ENCODE measurements at places on chromosomes 1 and 21.

- DNase-seq = peak; percentile 52
Measured at GRCh38 chr1:46724991-46725735, 6.2 kb upstream of the EFCAB14 start.

DNA sequence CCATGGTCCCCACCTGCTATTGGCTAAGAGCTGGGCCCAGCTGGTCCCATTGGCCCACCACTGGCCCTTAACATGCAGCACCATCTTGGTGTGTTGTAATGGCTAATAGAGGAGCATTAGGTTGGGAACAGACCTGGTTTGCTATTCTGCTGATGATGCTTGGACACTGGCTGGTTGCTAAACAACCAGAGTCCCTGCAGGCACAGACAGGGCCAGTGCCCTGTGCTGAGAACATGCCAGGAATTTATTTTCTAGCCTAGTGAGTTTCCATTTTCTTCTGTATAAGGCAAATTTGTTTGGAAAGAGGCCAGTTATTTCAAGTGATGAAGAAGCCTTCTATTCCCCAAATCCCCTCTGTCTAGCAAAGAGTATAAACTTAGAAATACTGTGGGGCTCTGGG, 42.9 kb upstream of the TDRD10 start:
- no peak for DNase-seq

GRCh38 chr1:33784876-33785275, 79.0 kb upstream of the HMGB4 start:
- no peak for DNase-seq

GRCh38 chr1:39269349-39269748, 64.9 kb downstream of the MACF1 start:
- no peak for DNase-seq

GRCh38 chr1:232384171-232384883, 245.6 kb downstream of the SIPA1L2 start:
- DNase-seq = no peak

- no peak for DNase-seq
Measured at GRCh38 chr1:219498666-219499065, 114.2 kb downstream of the ZC3H11B start.

- no peak for DNase-seq
Measured at GRCh38 chr1:116097626-116098025, 13.6 kb upstream of the MAB21L3 start.

GRCh38 chr21:26743524-26743923, 101.7 kb downstream of the ADAMTS1 start:
- no peak for DNase-seq

DNA sequence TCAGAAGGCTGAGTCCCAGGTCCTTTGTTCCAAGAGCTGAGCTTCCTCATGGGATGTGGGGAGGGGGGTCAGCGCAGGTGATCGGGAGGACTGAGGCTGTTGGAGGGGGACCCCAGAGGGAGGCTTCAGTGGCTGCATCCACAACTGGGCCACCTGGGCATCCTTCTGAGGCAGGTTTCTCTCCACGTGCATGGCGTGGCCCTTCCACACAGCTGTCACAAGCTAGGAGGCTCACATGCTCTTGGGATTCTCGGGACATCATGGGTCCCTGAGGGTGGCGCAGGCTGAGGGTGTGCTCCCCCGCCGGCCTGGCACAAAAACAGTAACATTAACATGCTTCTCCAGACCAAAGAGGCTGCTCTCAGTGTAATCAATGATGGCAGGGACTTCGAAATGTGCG, 229.6 kb upstream of the AJAP1 start:
- DNase-seq = no peak

DNA sequence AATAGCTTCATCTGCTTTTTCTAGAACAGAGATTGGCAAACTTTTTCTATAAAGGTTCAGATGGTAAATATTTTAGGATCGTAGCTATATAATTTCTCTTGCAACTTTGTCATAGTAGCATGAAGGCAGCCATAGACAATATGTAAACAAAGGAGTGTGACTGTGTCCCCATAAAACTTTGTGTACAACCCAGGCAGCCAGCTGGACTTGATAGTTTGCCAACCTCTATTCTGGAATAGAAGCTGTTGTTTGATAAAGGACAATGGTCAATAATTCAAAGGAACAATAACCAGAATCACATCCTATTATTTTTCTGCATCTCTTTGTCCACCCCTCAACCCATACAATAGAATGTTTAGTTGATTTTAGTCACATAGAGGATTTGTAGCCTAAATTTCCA, 286.7 kb downstream of the LMX1A start:
- DNase-seq = no peak

- DNase-seq = no peak
Measured at GRCh38 chr21:31564439-31564838, 95.1 kb upstream of the SOD1 start.

- no peak for DNase-seq
Measured at GRCh38 chr1:87325982-87326738, 2.5 kb upstream of the LMO4 start.

- no peak for DNase-seq
Measured at GRCh38 chr1:30768830-30769718, 11.5 kb upstream of the LAPTM5 start.

DNA sequence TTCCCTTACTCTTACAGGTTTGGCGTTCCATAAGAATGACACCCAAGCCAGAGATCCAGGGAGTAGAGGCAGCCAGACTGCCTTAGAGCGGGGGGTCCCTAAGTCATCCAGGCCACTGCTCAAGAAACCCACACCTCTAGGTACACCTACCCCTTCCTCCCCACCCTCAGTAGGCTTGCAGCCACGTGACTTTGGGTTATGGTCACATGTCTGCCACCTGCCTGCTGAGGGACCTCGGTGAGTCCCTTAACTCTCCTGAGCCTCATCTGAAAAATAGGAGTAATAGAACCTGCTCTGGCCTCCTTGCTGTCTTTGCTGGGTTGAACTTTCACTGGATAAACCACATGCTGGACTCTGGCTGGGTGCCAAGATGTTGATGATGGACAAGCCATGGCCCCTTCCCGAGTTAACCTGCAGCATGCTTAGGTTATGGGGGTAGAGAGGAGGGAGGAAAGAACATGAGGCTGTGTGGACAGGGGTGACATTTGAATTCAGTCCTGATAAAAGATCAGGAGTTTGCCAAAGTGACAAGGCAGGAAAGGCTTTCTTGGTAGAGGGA, 4.5 kb downstream of the RPS6KA1 start:
- no peak for DNase-seq

DNA sequence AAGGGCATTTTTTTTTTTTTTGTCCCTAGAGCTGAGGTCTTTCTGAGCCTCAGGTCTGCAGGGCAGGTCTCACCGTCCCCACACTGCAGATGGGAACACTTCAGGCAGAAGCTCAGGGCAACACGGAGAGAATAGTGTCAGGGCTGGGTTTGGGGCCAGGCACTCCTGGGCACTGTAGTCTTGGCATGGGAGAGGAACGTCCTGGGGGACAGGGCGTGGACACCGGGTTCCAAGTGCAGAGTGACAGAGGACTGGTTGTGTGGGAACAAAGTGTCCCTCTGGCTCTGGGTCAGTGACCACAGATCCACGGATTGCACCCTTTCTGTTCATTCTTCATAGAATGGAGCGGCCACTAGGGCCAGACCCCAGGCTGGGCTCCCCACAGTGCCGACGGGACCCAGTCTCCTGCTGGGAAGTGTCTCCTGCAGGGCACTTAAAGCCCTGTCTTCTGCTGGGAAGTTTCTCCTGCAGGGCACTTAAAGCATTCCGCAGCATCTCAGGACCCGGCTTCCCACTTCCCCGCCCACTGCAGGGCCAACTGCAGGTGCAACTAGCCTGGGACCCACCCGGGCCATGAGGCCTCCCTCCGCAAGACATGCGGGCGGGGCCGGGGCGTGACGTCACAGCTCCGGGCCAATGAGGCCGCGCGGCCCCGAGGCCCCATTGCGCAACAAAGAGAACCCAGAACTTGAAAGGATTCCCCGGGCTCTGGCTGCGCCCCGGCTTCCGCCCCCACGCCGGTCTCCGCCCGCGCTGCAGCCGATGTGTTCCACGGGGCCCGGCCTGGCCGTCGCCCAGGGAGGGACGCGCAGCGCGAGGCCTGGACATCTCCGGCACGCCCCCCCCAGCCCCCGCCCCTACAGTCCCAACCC, 1.2 kb downstream of the GPR153 start:
- peak; percentile 46 for DNase-seq

- DNase-seq = no peak
Measured at GRCh38 chr1:63124666-63125191, 197.6 kb upstream of the FOXD3 start.

GRCh38 chr1:201469645-201470074, 672 bp upstream of the PHLDA3 start:
- DNase-seq = no peak

DNA sequence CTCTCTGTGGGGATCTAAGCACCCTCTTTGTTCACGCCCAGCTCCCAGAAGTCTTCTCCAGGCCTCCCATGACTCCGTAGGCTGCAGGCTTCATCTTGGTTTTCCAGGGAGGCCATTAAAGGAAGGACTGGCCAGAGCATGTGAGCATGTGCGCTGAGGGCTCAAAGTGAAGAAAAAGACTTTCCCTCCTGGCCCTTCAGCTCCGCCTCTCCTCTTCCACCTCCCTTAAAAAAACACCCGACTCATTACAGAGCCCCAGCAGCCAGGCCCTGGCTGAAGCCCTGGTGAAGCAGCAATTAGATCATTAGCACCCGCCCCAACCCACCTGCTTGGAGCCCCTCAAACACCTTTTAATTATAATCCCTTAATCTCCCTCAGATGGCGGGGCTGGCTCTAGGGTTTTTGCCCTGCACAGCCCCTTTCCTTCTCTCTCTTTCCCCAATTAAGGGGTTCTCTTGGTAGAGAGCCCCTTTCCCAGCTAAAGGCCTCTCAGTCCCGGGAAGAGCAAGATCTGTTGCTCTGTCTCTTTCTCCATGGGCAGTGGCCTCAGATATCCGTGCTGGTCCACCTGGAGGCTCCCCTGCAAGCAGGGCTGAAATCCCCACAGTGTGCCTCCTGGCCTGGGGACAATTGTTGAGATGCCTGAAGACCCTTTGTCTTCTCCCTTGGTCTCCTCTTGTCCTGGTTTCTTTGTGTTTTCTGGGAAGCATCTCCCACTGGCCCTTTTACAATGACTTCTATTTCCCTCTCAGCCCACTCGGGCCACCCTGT, 30.5 kb downstream of the RHBG start:
- no peak for DNase-seq

- DNase-seq = no peak
Measured at GRCh38 chr1:175470078-175470477, 273.3 kb downstream of the TNR start.

DNA sequence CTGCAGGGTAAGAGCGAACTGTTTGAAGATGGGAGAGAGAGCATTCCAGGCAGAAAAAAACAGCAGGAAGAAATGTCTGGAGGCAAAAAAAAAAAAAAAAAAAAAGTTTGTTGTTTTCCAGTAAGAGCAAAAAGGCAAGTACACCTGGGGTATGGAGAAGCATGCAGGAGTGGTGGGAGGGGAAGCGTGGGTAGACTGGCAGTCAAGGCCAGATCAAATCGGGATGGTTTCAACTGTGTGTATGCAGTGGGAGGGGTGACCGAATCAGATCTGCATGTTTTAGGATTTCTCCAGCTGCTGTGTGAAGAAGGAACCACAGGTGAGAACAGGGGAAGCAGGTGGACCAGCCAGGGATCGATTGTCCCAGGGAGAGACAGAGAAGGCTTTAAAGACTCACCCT, 34.7 kb downstream of the CSMD2 start:
- DNase-seq = no peak

GRCh38 chr1:161940866-161941591, 82.6 kb downstream of the OLFML2B start:
- no peak for DNase-seq

DNA sequence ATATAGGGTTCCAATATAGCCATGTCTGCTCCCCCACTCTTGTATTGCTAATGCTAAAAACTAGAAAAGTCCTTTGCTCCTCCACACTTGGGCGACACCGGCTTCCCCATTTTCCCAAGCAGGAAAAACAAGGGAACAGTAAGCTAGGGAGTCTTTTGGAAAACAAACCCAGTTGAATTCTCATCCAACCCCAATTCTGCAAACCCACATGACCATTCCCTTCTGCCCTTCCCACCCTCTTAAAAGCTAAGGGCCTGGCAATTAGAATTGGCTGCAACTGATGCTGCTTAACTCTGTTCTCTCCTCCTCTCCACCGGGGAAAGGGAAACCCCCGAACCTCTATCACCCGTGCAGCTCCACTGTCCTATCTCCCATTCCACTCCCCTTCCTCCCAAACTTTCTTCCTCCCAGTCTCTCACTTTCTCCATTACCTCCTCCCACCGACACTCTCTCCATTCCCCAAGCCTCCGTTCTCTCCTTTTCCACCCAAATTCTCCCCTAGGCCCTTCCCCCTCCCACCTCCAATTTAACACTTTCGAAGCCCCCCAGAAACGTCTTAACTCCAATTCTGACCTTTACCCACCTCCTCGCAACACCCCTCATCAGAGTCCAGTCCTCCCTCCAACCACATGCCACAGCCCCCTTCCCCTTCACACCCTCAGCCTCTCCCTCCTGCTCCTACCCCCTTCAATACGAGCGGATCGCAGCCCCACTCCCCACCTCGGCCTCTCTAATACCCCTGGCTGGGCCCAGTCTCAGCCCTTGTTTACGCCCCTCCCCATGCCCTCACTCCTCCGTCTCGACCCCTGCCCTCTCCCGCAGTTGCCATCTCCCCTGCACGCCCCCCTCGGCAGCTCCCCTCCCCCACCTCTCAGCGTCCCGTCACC, 701 bp downstream of the DEDD start:
- DNase-seq = no peak

DNA sequence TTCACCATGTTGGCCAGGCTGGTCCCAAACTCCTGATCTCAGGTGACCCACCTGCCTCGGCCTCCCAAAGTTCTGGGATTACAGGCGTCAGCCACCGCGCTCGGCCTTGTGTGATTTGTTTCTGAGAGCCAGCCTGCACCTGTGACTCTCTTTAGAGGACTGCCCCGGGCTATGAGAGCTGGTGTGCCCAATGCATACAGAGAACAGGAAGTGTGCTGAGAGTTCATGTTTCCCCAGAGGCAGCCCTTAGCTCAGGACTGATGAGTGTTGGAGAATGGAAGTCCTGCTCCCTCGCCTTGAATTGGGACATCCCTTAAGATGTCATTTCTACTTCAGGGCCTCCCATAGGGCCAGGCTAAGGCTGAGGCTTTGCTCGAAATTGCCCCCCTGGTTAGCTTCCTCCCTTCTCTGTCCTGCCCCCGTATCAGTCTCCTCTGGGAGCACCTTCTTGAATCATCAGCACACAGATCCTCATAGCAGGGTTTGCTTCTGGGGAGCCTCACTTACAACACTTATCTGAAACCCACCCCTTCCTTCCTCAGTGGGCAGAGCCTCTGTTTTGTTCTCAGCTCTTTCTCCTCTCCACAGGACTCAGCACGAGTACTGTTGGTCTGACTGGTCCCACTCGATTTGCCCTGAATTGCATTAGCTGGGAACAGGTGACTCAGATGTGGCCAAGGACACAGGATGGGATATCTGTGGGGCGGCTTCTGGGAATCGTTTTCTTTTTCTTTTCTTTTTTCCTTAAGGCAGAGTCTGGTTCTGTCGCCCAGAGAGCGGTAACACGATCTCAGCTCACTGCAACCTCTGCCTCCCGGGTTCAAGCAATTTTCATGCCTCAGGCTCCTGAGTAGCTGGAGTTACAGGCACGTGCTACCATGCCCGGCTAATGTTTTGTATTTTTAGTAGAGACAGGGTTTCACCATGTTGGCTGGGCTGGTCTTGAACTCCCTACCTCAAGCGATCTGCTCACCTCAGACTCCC, 80.1 kb downstream of the UBIAD1 start:
- DNase-seq = no peak

All from stimulated activated CD8-positive, alpha-beta memory T cell treated with anti-CD3 and anti-CD28 coated beads, Interleukin-4, amount 100 ng/mL, for 1 hour (primary cell).